Thoracic aorta (tissue), 2 donors: ENCODE measurements at places on chromosomes 1 and 21. TPM values are rescaled to one million over a fixed set of nuclear protein-coding genes. Genes with fewer than 3 reads are reported as not detected.

- no peak for DNase-seq
Measured at GRCh38 chr1:56190806-56191365, 388.5 kb downstream of the PLPP3 start.

- DNase-seq: no peak
Measured at GRCh38 chr1:18829671-18830070, 29.8 kb downstream of the TAS1R2 start.

GRCh38 chr1:57976216-57976615, 552.4 kb upstream of the DAB1 start:
- no peak for DNase-seq

DNA sequence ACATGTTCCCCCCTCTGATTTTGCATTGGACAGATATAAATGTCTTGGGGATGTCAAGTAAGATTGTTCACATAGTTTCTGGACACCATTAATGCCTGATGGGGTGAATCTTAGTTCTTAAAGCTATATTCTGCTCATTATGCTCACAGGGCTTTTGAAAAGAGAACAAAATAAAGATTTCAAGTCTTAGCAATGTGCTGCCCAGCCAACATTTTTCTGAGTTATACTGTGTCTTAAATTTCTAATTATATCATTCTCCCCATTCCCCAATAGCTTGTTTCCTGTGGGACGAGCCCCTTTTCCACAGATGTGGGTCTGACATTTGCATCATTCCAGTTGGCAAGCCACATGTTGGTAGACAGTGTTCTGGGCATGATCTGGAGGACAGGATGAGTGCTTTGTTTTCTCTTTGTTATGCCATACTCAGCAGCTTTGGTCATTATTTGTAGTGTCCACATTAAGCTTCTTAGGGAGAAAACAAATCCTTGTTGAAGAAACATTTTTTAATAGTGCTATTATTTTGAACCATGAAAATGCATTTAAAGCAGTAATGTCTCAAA, 32.8 kb downstream of the MTARC1 start:
- no peak for DNase-seq

DNA sequence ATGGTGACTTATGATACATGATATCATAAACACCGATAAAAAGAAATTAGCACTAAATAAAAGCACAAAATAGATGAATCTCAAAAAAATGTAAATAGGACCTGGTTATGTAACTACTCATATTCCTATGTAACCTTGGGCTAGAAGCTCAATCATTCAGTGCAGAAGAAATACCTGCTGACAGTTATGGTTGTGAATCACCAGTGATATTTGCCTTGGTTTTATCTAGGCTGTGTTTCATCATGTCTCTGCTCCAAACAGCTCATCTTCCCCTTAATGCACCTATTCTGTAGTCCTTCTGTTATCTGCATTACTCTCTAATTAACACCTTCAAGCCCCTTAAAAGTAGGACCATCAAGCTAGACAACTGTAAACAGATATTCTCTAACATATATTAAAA, 16.3 kb upstream of the PIGC start:
- no peak for DNase-seq

The ZYG11A gene
- total RNA-seq: not detected

The RNU5D-1 gene
- not detected for total RNA-seq

The HSPB7 gene
- total RNA-seq: 430 TPM

The HSF2BP gene
- total RNA-seq: 0.78 TPM
